Stimulated activated naive B cell treated with anti-CD40 and anti-IgM and Interleukin-4, amounts not matched to agents 10 μg/mL and 1 μg/mL and 100 μg/mL, for 72 hours (primary cell): ENCODE measurements at places on chromosomes 16 and 17.

DNA sequence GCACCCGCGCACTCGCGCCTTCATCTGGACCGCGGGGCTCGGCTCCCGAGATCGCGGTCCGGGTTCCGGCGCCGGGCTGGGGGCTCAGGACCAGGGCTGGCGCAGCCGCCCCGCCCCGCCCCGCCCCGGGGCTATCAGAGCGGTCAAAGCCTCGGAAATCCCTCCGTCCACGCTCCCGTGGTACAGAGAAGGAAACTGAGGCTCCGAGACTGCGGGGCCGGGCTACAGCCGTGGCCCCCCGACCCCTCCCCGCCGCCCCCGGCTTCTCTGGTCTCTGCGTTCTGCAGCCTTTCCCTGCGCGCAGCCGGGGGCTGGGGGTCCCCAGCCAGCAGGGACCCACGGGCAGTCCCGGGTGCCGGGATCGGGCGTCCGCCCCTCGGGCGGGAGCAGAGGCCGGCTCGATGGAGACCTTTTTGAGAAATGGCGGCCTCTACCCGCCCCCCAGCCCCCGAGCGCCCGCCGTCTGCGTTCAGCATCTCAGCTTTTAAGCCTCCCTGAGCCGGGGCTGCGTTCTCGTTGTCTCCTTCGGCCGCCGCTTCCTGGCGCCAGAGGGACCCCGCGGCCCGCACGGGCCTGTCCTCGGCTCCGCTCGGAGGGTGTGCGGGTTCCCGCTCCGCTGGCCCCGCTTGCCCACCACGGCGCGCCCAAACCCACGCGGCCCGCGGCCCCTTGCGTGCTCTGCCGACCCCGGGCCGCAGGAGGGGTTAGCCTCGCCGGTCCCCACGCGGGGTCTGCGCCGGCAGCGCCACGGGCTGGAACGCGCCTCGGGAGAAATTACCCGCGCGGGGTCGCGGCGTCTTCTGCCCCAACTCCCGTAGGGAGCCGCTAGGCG, 1.5 kb upstream of the NPTX1 start:
- H3K4me1 ChIP-seq, result peaks cover 38% of the 10 kb centered on the region
- no peak overlapping the region for H3K4me3 ChIP-seq
- H3K36me3 ChIP-seq, result no peaks in the 10 kb centered on the region

DNA sequence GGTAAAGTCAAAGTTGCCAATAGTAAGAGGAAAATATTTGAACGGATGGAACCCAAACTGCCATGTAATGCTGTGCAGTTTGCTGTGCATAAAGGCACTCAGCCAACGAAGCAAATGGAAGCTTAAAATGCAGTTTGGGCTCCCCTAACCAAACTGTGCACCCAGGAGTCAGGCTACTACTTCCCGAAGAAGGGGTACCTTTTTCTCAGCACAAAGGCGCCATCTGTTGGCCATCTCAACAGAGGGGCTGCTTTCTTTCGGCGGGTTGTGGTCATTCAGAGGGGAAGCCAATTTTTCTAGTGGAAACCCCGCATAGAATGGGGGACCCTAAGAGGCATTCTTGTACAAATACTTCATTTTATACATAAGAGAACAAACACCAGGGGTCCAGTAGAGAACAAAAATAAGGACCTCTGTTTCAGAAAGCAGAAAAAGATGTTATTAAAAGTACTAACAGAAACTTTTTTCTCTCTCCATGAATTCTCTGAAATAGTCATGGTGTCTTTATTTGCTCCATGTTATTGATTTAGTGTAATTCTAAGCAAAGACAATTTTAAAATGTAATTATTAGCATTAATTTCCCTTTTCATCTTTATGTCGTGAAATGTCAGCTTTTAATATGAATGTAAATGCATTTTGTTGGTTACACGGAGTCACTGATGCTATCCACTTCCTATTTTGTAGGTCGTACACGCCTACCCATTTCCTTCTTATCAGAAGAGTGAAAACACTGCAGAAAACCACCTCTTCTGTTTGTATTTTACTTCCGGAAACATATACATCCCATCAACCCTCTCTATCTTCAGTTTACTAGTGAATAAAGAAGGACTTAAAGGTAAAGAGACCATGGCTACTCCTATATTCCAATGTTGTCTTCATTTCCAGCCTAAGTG, 453.3 kb downstream of the KCNJ2 start:
- no peak overlapping the region for H3K4me3 ChIP-seq
- peak; percentile 4 for DNase-seq
- H3K4me1 ChIP-seq, result peaks cover 6% of the 10 kb centered on the region
- no peaks in the 10 kb centered on the region for H3K27me3 ChIP-seq
- no peaks in the 10 kb centered on the region for H3K36me3 ChIP-seq

DNA sequence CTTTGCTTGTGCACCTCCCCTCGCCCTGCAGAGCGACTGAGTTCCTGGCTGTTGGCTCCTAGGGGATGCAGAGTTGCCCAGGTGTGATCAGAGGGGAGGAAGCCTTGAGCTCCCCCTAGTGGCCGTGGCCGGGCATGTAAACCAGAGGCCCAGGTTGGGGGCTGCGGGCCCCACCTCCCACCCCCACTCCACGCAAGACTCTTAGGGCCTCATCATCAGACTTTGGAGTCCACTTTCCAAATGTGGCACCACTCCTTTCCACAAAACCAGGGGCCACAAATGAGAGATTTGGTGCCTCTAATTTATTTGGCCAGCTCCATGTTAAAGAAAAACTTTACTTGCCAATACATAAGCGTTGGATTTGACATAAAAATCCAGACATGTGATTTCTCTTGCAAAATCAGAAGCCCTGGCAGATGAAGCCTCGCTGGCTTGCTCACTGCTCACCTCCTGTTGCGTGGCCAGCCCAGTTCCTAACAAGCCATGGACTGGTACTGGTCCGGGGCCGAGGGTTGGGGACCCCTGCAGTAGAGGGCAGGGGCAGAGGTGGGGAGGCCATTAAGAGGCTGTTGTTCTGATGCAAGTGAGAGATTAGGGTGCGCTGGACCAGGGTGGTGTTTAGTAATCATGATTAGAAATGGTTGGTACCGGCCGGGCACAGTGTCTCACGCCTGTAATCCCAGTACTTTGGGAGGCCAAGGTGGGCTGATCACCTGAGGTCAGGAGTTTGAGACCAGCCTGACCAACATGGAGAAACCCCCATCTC, 28.7 kb upstream of the GAS7 start:
- peaks cover 34% of the 10 kb centered on the region for H3K4me1 ChIP-seq
- DNase-seq, result peak; percentile 31
- peaks cover 4% of the 10 kb centered on the region for H3K27me3 ChIP-seq

GRCh38 chr17:50467855-50468303, 801 bp downstream of the CHAD start:
- H3K27me3 ChIP-seq, result peaks cover 26% of the 10 kb centered on the region
- DNase-seq, result no peak
- H3K36me3 ChIP-seq, result peaks cover 6% of the 10 kb centered on the region

DNA sequence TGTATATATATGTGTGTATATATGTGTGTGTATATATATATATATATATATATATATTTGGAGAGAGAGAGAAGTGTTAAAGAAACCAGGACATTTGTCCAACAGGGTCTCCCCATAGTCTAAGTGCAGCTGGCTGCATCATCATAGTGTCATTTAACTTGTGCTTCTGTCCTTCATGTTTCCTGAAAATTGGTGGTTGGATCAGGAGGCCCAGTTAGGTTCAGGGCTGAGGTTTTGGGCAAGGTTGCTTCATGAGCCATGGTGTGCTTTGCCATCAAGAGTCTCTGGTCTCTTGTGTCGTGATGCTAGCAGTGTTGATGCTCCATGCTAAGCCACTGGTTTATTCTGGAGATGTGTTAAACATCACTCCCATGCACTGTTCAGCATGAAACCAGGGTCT, 85.3 kb downstream of the C16orf95 start:
- H3K36me3 ChIP-seq, result no peaks in the 10 kb centered on the region
- no peak overlapping the region for H3K27ac ChIP-seq
- H3K4me1 ChIP-seq, result peaks cover 13% of the 10 kb centered on the region
- peaks cover 44% of the 10 kb centered on the region for H3K27me3 ChIP-seq
- H3K4me3 ChIP-seq, result no peak overlapping the region
